Urothelium cell line (cell line): ENCODE measurements at places on chromosomes 5 and 9.

- DNase-seq = no peak
Measured at GRCh38 chr5:110087829-110088228, 398.1 kb downstream of the MAN2A1 start.

GRCh38 chr5:172860520-172861443 lies 26.7 kb downstream of the ERGIC1 start:
- no peak for DNase-seq

DNA sequence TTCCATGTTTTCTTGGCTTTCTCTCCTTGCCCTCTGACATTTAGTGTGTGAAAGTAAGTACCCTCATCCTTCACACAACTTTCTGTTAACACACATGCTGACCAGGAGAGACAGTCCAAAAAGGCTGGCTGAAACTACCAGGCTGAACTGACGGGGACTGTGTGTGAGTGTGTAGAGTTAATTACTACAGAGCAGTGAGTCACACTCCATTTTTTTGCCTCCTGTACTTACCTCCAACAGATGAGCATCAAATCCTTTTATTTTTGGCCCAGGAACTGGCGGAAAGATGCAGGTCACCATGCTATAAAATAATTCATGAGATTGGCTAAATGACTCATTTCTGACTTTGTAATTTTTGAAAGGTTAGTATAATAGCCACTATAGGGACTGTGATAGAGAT lies 20.2 kb upstream of the AGXT2 start:
- DNase-seq = no peak

DNA sequence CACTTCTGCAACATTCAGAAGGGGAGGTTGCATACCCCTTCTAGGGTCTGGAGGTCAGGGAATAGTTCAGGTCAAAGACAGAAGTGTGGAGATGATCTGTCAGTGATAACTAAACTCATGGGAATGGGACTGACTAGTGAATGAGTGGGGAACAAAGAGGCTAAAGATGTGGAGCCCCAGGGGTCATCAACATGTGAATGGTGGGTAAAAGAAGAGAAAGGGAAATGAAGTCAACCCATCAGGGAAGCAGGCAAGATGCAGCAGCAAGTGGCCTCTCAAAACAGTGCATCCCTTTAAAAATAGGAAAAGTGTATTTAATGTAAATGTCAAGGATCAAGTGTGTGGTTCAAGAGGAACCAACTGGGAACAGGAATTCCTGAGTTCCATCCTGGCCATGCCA lies 69.9 kb downstream of the PLPPR1 start:
- no peak for DNase-seq

DNA sequence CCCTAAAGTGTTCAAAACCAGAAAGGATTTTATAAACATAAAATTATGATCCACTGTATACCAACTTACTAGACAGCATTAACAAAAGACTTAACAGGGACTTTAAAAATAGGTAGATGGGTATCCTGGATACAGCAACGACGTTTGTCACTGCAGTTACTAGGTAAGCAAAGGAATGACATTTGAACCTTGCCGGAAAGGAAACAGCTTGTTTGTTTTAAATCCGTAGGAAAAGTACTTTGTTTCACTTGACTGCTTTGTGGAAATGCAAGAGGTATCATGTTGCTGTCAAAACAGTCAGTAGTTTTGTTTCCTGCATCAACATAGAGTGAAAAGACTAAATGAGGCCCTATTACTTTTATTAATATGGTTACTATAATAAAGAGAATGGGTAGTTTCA lies 122.9 kb downstream of the CDC42SE2 start:
- DNase-seq = no peak

- DNase-seq = peak; percentile 49
Measured at GRCh38 chr5:54807421-54807820, 178.0 kb downstream of the ESM1 start.

DNA sequence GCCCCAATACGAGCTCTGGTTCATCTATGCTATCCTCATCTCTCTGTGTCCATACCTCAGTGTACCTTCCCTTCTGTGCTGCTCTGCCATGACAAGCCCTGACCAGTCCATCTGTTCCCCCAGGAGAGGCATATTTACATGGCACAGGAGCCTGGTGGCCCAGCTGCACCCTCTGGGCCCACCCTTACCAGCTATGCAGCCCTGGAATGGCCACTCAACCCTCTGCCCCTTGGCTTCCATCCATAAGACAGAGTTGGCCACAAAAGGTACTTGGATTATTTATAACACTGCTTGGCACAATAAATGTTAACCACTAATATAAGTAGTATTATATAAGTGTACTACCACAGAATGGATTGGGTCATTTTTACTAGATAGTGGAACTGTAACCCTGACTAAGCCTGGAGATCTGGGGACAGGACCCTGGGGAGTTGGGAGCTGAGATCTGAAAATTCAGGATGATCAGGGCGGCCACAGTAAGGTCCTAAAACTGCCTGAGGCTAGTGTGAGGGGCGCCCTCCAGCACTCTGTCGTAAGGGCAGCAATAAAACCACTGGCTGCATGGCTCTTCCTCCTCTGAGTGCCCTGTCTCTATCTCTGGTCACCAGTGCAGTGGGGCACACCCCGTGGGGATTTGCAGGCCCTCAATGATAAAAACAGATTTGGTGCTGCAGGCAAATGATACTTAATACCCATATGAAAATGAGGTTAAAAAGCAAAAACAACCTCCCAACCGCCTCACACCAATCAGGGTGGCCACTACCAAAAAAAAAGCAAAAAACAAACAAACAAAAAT lies 65.8 kb downstream of the SEMA4D start:
- DNase-seq = no peak

DNA sequence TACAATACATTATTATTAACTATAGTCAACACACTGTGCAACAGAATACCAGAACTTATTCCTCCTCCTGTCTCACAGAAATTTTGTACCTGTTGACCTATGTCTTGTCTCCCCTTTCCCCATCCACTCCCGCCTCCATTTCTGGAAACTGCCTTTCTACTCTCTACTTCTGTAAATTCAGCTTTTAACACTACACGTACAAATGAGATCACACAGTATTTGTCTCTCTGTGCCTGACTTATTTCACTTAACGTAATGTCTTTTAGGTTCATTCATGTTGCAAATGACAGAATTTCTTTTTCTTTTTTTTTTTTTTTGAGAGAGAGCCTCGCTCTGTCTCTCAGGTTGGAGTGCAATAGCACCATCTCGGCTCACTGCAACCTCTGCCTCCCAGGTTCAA lies 19.5 kb downstream of the MEF2C start:
- no peak for DNase-seq

DNA sequence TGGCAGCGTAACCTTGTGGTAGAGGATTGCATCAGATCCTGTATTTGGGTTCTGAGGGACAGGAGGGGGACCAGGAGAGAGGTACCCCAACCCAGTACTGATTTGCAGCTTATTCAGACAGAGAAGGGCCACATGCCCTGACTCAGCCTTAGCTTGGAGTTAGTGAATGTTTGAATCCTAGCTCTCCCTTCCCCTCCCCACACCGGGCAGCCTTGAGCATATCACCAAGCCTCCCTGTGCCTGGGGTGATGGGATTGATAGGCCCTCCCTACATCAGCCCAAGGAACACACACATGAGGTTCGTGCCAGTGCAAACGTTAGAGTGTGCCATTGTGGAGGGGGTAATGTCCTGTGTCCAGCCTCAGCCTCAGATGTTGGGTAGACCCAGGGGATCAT lies 71.9 kb downstream of the AMBP start:
- no peak for DNase-seq

DNA sequence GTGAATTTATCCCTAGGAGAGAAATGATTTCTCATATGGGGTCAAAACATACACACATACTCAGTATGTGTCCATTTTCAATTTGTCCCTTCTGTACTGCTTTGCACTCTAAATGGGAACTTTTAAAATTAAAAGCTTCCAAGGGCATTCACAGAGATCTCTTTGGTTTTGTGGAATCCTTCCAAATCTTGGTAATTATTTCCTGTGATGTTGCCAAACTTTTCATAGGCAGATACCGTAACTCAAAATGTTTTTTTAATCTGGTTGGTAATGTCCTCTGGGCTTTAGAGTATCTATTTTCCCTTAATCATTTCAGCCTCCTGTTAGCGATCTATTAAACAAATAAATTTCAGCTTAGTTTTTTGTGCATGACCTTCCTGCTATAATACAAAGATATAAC lies 282.4 kb downstream of the ARHGEF28 start:
- no peak for DNase-seq

DNA sequence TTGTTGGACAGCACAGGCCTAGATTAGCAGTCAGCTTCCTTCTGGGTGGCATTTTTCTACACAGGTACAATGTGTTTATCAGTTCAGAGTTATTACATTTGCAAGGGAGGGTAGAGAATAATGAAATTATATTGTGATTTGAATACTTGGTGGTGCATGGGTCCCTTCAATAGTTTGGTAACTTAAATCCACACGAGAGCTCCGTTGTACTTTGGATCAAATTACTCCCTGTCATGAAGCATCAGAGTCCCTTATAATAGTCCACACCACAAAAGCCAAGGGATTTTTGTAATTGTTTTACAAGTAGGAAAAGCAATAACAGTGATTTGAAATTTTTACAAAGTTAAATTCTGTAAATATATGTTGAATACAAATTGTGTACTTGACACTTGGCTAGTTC lies 552.4 kb downstream of the PDE4D start:
- DNase-seq = no peak

GRCh38 chr9:19208653-19209052 lies 21.8 kb upstream of the DENND4C start:
- DNase-seq = no peak

DNA sequence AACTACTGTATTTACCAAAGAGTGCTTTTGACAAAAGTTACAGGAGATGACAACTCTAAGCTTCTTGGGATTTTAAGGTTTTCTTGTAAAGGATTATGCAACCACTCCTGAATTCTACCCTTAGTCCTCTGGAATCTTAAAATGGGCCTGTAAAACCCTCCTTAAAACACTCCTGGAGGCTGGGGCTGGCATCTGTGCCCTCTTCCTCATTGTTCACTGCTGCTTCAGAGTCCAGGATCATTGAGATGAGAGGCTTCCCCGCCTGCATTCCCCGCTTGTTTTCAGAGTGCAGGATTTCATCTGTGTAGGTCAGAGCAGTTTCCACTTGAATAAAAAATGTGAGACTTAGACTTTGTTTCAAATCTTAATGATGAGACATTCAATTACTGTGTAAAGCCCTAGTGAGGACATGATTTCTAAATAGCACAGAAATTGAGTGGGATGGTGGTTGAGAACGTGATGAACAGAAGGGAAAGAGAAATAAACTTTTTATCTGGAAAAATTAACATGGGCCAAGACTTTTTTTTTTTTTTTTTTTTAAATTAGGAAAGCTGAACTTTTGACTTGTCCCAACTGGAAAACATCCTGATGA lies 40.4 kb downstream of the PCSK5 start:
- DNase-seq = no peak

GRCh38 chr5:56819060-56819881 lies 3.9 kb downstream of the MAP3K1 start:
- no peak for DNase-seq

GRCh38 chr9:112059145-112059965 lies 115.7 kb downstream of the SUSD1 start:
- peak; percentile 33 for DNase-seq

DNA sequence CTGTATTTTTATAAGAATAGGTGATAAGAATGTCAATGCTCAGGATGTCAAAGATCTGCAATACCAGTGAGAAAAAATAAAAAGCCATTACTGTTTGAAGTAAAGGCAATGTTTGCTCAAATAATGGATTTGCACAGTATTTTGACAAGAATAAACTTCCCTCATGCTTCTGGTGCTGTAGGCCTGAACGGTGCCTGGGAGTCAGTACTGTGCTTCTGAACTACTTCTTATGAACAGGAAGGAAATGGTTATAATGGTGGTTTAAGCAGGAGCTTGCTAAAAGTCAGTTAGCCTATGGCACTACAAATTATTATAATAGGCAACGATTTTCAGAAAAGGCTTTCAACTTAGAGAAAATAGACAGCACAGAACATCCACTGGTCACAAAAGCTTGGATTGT lies 548.3 kb upstream of the CDH18 start:
- no peak for DNase-seq
